ENCODE measurements at places on chromosomes 6 and 20. TPM values are rescaled to one million over a fixed set of nuclear protein-coding genes. Genes with fewer than 3 reads are reported as not detected.

GRCh38 chr6:68247782-68248181 is 387.3 kb upstream of the ADGRB3 start:
- H3K27me3 ChIP-seq = no peaks in the 10 kb centered on the region
- no peak overlapping the region for H3K4me3 ChIP-seq
- no peak overlapping the region for H3K27ac ChIP-seq
- no peaks in the 10 kb centered on the region for H3K36me3 ChIP-seq
- DNase-seq = no peak

The MACROD2 gene
- 2.8 TPM for total RNA-seq

The SMLR1 gene
- not detected for total RNA-seq

The ANKRD66 gene
- not detected for total RNA-seq

DNA sequence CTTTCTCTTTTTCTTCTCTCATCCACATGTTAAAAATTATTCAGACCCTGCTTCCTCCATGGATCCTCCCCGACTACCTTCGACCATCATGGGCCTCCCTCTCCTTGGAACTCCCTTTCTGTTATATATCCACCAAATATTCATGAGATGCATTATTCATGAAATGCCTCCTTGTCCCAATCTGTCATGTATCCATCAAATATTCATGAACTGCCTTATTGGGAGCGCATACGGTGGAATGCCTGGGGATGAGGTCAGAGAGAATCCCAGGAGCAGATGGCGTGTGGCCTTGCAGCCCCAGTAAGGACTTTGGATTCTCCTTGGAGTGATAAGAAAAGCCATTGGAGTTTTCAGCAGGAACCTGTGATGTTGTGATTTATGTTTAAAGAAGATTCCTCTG is 97.0 kb downstream of the NRN1 start:
- H3K4me3 ChIP-seq = no peak overlapping the region
- DNase-seq = no peak
- peaks cover 16% of the 10 kb centered on the region for H3K4me1 ChIP-seq
- no peaks in the 10 kb centered on the region for H3K27me3 ChIP-seq

The ANGPT4 gene
- total RNA-seq = 0.05 TPM

The HLA-DQA1 gene
- total RNA-seq = 20.4 TPM

The RIN2 gene
- 60.7 TPM for total RNA-seq

DNA sequence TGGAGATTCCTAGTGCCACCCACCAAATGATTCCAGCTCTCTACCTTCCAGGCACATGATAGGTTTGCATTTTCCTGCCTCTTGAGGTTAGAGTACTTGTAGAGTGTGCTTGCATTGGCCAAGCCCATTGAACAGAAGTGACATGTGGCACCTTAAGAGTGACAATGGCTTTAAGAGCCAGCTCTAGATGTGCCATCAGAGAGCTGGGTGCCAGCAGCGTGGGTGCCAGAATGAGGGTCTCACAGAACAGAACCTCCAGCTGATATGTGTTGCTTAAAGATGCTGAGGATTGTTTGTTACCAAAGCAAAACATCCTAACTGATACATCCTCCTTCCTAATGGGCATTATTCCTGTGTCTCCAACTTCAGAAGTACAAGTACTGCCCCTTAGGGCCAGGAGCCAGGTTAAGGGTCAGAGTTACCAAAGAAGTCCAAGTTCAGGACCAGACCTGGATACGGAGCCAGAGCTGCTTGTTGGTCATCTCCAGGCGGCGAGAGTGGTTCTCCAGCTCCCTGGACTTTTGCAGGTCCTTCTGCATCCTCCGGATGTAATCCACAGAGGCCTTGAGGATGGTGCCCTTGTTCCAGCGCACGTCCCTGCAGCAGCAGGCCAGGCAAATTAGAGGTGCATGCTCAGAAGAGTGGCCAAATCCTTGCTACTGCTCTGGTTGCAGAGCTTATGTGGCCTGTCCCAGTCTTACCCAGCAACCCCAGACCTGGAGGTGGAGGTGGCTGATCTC is 47.5 kb downstream of the MDFI start:
- H3K4me3 ChIP-seq = no peak overlapping the region
- peaks cover 5% of the 10 kb centered on the region for H3K4me1 ChIP-seq
- H3K36me3 ChIP-seq = no peaks in the 10 kb centered on the region
- no peak for DNase-seq
- H3K27me3 ChIP-seq = no peaks in the 10 kb centered on the region
- H3K27ac ChIP-seq = no peak overlapping the region

DNA sequence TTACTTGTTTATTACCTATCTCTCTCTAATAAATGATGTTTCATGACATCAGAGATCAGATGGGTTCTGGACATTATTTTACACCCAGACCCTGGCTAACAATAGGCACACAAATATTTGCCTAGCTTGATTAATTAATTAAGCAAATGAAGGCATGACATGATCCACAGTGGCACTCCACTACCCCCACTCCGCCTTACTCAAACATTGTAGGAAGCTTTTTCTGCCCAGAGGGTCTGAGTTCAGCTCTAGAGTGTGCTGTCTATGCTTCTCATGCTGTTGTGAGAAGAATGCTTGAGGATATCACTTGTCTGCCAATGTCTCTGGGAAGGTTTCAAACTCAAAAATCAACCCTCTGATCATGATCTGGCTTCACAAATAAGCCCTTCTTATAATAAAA is 45.0 kb downstream of the TRAM2 start:
- peaks cover 44% of the 10 kb centered on the region for H3K36me3 ChIP-seq
- no peak overlapping the region for H3K27ac ChIP-seq

The FBXL4 gene
- total RNA-seq = 16.6 TPM

The TRERF1 gene
- total RNA-seq = 1.6 TPM

The SH3BGRL2 gene
- 4.9 TPM for total RNA-seq

The DDR1 gene
- total RNA-seq = 36.5 TPM

The MOCS1 gene
- total RNA-seq = 15.9 TPM

- no peak overlapping the region for H3K4me3 ChIP-seq
- peak overlapping the region; percentile 12 for H3K27ac ChIP-seq
- no peak for DNase-seq
- H3K4me1 ChIP-seq = peaks cover 14% of the 10 kb centered on the region
- H3K27me3 ChIP-seq = no peaks in the 10 kb centered on the region
Measured at GRCh38 chr6:31621991-31622390, 1.5 kb downstream of the PRRC2A start.

DNA sequence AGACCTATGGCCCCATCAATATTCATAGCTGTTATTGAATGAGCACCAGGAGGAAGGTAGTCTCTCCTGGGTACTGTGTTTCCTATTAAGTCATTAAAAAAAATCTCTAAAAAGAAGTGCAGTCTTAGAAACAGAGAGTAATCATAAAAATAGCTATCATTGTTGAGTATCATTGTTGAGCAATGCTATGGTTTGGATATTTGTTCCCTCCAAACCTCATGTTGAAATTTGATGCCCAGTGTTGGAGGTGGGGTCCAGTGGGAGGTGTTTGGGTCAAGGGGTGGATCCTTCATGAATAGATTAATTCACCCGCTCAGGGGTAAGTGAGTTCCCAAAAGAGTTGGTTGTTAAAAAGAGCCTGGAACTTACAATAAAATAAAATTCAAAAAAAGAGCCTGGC is 88.1 kb upstream of the IYD start:
- no peak overlapping the region for H3K27ac ChIP-seq
- H3K27me3 ChIP-seq = peaks cover 3% of the 10 kb centered on the region
- H3K4me3 ChIP-seq = no peak overlapping the region

The ADAM33 gene
- 6.5 TPM for total RNA-seq

DNA sequence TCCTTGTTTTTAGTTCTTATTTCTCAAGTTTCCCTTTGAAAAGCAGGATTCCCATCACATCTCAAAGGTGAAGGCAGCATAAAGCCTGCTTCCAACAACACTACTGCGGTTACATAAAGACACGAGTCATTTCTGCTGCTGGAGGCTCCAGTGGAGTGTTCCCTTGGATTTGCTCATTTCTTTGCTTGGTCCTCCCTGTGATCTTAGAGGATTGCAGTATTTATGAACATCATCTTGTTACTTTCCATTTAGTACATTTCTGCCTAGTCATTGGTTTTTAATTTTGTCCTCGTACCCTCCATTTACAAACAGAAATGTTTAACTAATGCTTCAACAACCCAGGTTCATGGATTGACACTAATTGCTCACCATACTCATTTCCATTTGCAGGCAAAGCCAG is 298.8 kb downstream of the ZNF217 start:
- H3K4me1 ChIP-seq = no peaks in the 10 kb centered on the region
- H3K4me3 ChIP-seq = no peak overlapping the region
- DNase-seq = no peak

DNA sequence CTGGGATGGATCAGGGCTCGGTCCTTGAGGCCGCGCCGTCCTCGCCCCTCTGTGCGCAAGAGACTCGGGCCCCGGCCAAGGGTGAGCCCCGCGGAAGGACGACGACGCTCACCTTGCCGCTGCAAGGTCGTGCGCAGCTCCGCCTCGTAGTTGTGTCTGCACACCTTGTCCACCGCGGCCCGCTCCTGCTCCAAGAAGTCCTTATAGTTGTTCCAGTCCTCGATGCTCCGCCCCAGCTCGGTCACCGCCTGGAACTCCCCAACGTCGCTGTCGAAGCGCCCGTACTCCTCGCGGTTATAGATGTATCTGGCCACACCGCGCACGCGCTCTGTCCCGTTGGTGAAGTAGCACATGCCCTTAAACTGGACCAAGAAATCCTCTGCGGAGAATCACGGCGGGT is 1.8 kb downstream of the HLA-DQB2 start:
- H3K27ac ChIP-seq = no peak overlapping the region
- no peak overlapping the region for H3K4me3 ChIP-seq
- H3K36me3 ChIP-seq = no peaks in the 10 kb centered on the region
- DNase-seq = no peak

- H3K36me3 ChIP-seq = no peaks in the 10 kb centered on the region
- no peak for DNase-seq
- H3K27me3 ChIP-seq = no peaks in the 10 kb centered on the region
- no peaks in the 10 kb centered on the region for H3K4me1 ChIP-seq
- no peak overlapping the region for H3K4me3 ChIP-seq
Measured at GRCh38 chr20:4844751-4845465, 123.2 kb downstream of the PRND start.

- no peak overlapping the region for H3K27ac ChIP-seq
- H3K27me3 ChIP-seq = peaks cover 4% of the 10 kb centered on the region
Measured at GRCh38 chr20:60365064-60365666, 406.9 kb downstream of the CDH26 start.

The GJA1 gene
- total RNA-seq = 266 TPM

- no peaks in the 10 kb centered on the region for H3K4me1 ChIP-seq
- no peak overlapping the region for H3K4me3 ChIP-seq
- no peak for DNase-seq
- H3K27ac ChIP-seq = no peak overlapping the region
Measured at GRCh38 chr20:20638878-20639277, 73.6 kb downstream of the RALGAPA2 start.

Data from heart right ventricle (tissue), 16 donors.